ENCODE measurements at places on chromosomes 4 and X.

GRCh38 chrX:74246524-74246923 lies 57.5 kb upstream of the ZCCHC13 start:
- DNase-seq: no peak

- peak; percentile 66 for DNase-seq
Observed at GRCh38 chrX:44871931-44872820, 812 bp upstream of the KDM6A start.

- peak; percentile 18 for DNase-seq
Observed at GRCh38 chr4:58453956-58454355, 1343.8 kb upstream of the IGFBP7 start.

DNA sequence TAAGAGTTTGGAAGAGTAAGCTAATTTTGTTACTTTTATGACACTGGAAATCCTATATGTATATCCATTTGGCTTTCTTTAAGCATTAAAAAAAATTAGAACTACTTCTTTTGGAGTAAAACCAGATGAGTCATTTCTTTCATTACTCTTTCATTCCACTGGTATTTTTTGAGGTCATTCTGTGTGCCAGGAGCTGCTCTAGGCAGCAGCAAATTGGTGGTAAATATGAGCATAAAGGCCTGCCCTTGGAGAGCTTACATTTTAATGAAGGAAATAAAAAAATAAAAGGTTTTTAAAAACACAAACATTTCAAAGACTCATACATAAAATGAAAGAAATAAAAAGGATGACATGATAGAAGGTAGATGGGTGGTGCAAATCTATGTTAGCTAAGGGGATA lies 37.4 kb downstream of the MID1 start:
- no peak for DNase-seq

GRCh38 chr4:71765350-71765749 lies 18.5 kb downstream of the GC start:
- DNase-seq: no peak

DNA sequence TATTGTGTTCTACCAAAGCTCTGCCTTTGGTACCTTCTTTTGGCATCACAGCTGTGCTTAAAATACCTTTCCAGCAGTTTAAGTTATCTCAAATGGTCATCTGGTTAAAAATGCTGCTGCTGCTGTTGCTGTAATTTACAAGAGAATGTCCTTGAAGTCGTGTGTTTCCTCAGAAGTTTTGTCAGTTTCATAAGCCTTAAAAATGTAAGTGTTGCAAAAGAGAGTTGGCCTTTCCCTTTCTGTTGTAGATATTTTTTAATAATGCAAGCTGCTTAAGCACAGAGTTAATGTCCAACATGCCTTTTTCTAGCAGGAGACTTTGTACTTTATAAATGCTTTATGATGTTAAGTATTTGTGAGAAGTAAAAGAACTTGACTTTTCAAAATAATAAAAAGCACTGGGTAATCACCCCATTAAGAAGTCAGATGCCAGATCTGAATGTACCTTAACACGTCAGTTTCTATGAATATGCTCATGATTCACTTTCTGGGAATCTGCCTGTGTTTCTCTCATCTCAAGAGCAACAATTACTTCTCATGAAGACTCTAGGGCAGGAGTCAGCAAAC lies 35.3 kb upstream of the TENM3 start:
- no peak for DNase-seq

DNA sequence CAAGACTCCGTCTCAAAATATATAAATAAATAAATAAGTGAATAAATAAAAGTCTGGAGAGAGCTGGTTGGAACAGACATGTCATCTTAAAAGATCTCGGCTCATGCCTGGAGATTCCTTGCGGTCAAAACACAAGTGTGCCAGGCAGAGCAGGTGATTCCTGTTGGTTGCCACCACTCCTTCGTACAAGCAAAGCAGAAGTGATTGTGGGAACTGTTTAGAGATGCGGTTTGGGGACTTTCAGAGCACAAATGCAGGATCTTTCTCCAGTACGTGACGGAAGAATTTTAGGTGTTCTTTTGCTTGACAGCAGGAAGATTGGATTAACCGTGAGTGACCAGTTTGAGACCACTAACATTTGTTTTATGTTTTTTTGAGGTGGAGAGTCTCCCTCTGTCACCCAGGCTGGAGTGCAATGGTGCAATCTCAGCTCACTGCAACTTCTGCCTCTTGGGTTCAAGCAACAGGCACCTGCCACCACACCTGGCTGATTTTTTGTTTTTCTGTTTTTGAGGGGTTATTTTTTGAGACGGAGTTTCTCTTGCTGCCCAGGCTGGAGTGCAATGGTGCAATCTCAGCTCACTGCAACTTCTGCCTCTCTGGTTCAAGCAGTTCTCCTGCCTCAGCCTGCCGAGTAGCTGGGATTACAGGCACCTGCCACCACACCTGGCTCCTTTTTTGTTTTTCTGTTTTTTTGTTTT lies 2.8 kb upstream of the CRLF2 start:
- DNase-seq: no peak

GRCh38 chr4:177012918-177013545 lies 220.3 kb upstream of the VEGFC start:
- DNase-seq: no peak

Measured in lung (tissue), 17 donors.